Stimulated activated CD4-positive, alpha-beta T cell treated with anti-CD3 and anti-CD28 coated beads, Interleukin-4, amount 100 ng/mL, for 24 hours (primary cell): ENCODE measurements at places on chromosomes 16 and 17.

DNA sequence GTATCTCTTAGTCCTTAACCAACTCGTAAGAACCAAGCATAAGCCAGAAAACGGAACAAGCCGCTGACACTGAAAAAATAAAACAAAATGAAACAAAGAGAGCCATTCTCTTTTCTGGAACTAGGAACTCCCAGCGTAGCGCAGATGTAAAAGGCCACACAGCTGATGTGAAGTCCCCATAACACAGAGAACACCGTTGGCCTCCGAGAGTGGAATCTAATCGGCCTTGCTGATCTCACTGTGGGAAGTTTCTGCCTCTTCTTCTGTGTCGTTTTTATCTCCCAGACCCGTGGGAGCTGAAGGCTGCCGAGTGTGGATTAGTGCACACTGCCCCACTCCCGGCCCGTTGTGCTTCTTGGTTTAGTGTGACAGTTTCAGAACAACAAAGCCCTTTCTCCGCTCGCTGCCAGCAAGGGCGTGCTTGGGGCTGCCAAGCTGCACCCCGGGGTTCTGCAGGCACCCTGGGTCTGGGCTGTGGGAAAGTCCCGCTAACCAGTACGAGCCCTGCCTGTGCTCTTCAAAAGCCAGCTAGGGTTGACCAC, 21.7 kb downstream of the TTYH2 start:
- DNase-seq: no peak

DNA sequence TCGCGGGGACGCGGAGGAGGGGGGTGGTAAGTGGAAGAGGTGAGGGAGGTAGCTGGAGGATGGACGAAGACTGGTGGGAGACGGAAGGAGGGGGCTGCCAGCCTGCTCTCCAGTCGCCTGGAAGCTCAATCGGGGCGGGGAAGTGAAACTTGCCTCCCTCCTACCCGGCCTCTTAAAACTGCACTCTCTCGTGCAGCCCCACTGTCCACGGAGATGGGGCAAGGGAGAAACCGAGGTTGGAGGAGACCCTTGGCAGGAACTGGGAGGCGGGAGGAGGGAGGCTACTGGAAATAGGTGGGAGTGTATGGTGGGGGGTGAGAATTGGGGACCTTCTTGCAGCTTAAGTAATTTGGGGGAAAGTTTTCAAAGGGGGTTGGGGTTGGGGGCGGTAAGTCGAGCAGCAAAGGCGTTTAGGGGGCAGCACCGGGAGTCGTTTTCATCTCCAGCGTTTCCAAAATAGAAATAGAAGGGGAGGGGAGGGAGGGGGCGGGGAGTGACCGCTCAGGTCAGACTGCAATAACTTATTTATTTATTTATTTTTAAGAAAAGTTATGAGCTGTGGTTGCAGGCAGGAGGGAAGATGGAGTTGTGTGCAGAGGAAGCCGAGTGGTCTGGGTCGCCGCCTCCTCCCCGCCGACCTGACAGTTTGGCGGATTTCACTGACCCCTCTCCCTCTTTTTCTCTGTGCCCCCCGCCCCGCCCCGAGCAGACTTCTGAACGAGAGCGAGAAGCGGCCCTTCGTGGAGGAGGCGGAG, 1.4 kb downstream of the SOX9 start:
- DNase-seq: no peak

- peak; percentile 15 for DNase-seq
These were observed 31.2 kb upstream of the TENT4B start for GRCh38 chr16:50121721-50122445.

DNA sequence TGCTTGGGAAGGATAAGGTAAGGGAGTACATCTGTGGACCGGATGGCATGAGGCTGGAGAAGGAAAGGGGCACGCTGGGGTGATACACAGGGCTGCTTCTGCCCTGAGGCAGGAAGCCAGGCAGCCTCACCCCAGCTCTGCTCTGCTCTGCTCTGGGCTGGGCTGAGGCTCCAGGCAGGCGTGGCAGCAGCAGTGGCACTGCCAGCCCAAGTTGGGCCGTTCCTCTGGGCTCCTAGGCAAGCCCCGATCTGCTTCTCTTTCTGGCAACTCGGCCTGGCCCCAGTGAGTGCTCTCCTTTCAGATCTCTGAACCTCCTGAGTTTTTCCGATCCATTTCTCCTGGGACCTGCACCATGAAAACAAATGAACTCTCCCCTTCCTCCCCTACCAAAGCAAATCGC, 44.9 kb downstream of the VAC14 start:
- no peak for DNase-seq

DNA sequence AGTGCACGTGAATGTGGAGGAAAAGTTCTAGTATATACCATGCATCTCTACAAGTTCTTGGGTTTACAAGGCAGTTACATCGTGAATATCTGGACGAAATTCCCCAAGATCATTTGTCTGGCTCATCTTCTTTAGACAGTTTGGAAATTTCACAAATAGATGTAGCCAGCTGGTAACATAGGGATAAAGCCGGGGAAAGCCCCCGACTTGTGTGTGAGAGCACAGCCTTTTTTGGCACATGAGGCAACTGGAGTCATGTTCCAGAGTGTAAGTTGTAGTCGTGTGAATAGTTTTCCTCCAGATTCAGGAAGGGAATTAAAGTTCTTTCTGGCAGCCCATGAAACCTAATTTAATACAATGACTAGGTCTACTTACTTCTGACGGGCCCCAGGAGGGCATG, 62.3 kb downstream of the MARCHF10 start:
- DNase-seq: no peak
